ENCODE measurements at places on chromosomes 2 and 18.
A peak's percentile ranks its signal among the peaks of the same experiment; 100 is the strongest.

DNA sequence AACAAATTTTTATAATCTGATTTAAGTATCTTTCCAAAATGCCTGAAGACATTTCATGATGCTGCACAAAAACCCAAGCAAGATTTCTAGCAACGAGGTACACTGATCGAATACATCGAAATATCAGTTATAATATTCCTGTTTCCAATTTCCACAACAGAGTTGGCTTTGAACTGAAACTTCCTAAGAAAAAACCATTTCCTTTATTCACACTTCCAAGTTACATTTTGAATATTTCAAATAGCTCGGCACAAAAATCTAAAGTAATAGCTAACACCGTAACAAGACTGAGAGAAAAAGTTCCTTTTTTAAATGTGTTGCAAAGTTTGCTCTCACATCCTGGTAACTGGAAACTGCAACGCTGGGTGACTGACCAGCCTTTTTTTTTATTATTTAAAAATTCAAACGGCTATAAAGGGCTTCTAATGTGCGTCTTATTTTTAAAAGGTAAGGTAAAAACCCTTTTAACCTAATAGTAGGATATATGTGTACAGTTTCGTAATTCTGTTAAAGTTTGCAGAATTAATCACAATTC, 1.7 kb downstream of the HNRNPLL start:
- no peak for DNase-seq

DNA sequence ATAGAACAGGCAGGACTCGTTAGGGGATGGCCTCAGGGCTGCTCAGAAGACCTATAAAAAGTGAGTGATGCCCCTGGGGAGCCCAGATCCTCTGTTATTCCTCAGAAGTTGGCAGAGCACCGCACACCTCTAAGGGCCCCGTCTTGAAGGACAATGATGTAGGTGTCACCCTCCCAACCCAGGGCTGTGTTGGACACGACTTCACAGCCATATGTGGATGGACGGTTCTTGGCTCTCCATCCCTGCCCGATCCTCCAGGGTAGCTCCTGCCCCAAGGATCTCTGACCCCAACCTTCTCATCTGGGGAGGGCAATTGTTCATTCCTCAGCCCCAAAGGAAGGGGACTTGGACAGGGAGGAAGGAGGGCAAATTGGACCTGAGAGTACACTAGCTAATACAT, 246.1 kb downstream of the DYSF start:
- DNase-seq, result no peak

GRCh38 chr2:150994076-150994475, 267.6 kb downstream of the RBM43 start:
- no peak for DNase-seq

- DNase-seq, result no peak
Observed at GRCh38 chr2:74566076-74566753, 11.7 kb downstream of the DOK1 start.

GRCh38 chr2:37829202-37829601, 95.9 kb upstream of the RMDN2 start:
- DNase-seq, result no peak

DNA sequence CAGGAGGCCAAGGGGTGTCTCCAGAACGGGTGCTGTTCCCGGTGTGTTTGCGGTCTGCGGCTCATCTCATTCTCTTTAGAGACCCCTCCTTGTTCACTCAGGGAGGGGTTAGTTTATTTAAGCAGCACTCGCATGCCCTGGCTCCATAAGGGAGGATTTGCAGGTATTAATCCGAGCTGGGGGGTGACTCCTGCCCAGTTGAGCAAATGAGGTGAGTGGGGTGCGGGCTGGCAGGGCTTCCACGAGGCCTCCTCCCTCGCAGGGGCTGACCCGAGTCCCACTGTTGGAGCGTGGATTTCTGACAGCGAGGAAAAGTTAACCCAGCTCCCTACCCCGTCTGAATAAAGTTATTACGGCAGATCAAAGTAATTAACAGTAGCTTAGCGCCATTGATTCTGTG, 371.8 kb upstream of the SALL3 start:
- no peak for DNase-seq

DNA sequence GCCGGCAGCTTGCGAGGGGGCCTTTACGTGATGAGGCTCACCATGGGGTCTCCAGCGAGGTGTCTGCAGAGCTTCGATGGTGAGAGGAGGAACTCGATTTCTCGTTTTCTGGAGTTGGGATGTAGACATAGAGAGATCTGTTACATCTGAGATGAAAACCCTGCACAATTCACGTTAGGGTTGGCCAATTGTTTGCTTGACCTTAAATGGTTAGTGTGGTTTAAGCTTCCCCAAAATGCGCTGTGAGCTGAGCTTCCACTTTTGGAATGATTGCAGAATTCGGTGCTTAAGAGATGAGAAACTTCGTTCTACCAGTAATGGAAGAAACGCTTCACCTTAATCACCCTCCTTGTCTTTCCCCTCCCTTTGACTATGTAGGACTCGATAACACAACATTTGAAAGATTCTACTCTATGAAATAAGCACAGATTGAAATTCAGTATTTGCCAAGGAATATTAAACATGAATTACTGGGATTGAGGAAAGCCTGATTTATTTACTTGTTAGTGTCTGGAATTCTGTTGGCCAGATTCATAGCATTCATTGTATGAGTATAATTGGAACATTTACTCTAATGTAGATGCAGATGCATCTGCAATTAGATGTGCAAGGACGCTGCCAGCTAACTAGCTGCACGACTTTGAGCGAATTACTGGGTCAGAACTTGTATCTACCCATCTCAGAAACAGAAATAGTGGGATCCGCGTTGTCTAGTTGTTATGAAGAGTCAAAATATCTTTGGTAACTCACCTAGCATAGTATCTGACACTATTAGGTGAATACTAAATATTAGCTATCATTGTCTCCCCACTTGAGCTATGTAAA, 1.6 kb upstream of the KLF7 start:
- no peak for DNase-seq

- DNase-seq, result no peak
Observed at GRCh38 chr2:160940699-160941098, 219.5 kb upstream of the TANK start.

GRCh38 chr2:199462956-199463692, 5.4 kb upstream of the SATB2 start:
- DNase-seq, result peak; percentile 82

DNA sequence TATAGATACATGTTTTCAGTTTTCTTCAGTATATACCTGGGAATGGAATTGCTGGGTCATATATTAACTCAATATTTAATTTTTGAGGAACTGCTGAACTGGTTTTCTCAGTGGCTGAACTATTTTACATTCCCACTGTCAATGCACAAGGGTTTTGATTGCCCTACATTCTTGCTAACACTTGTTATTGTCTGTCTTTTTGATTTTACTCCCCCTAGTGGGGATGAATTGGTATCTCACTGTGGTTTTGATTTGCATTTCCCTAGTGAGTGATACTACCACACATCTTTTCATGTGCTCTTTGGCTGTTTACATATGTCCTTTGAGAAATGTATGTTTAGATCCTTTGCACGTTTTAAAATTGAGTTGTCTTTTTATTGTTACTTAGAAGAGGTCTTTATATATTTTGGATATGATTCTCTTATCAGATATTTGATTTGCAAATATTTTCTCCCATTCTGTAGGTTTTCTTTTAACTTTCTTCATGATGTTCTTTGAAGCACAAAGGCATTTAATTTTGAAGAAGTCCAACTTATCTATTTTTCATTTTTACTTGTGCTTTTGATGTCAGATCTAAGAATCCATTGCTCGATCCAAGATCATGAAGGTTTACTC, 36.2 kb downstream of the ASB1 start:
- no peak for DNase-seq

DNA sequence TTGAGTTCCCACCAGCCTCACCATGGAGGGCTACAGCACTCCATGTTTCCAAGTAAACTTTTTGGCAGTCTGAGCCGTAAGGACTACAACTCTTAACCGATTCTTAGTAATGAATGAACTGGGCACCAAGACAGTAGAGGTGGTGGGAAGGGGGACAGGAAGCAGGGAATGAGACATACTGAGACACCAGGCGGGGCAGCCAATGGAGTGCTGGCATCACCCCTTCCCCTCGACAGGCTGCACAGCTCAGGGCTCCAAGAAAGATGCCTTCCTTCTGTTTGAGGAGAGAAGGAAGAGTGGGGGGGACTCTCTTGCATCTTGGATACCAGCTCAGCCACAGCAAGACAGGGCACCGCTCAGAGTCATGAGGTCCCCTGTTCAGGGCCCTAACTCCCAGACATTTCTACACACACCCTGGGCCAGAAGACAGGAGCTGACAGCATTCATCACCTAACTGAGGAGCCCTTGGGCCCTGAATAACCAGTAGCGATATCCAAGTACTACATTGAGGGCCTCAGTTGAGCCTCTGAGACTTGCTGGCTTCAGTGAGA, 45.2 kb downstream of the USP34 start:
- no peak for DNase-seq

DNA sequence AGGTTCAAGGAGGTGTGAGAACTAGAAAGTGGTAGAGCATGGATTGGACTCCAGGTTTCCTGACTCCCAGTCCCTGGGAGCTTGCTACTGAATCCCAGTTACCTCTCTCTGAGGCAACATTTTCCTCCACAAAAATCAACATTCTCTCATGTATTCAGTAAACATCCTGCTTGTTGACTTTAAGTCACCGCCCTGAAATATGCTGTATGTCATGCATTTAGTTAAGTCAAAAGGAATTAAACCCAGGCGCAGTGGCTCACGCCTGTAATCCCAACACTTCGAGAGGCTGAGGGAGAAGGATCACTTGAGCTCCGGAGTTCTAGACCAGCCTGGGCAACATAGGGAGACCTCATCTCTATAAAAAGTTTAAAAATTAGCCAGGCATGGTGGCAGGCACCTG, 3.8 kb downstream of the MATN3 start:
- DNase-seq, result no peak

GRCh38 chr18:22841840-22842239, 91.3 kb upstream of the RBBP8 start:
- no peak for DNase-seq

GRCh38 chr2:100780203-100781008, 39.5 kb upstream of the NPAS2 start:
- DNase-seq, result no peak

DNA sequence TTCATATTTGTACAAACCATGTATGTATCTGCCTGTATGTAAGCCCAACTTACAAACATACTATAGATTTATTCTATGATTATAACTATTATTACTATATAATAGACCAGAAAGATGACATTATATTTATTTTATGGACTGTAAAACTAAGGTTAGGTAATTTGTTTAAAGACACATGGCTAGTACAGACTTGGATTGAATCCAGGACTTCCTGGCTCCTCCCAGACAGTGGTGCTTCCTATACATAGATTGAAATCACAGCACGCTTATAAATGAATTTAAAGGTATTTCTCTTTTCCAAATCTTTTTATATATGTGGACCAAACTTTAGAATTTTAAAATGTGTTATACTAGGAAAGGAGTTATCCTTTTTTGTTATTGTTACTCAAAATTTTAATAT, 151.6 kb upstream of the MYO3B start:
- no peak for DNase-seq

DNA sequence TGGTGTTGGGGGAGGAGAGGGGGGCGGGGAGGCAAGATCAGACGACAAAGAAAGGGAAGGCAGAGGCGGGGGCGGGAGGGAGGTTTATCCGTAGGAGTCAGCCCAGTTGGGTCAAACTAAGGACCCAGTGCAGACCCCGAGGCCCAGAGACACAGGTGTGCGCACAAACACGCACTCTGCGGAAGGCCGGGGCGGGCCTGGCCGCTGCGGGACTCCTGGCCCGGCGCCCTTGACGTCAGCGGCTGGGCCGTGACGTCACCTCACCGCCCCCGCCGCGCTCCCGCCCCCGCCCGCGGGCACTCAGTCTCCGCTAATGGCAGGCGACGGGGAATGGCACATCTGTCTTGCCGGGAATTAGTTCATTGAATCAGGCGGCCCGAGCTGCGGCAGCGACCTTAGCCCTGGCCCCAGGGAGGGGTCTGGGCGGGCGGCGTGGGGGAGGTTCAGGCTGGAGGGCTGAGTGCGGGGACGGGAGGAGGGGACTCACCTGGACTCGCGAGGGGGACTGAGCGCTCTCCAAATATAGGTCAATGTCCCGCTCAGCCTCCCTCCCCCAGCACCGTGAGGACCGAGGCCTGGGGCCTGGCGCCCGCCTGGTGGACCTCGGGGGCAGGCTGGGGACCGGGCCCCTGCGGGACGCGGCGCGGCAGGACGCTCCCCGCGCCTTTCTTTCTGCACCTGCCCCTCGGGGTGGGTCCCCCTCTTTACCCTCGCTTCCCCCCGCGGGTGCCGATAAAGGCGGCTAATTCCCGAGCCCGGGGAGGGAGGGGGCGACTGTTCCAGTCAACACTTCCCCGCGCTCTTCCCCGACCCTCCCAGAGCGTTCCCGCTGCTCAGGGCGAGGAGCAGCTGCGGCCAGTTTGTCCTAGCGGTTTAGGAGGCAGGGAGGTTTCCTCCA, 15.5 kb upstream of the ECEL1 start:
- peak; percentile 58 for DNase-seq

DNA sequence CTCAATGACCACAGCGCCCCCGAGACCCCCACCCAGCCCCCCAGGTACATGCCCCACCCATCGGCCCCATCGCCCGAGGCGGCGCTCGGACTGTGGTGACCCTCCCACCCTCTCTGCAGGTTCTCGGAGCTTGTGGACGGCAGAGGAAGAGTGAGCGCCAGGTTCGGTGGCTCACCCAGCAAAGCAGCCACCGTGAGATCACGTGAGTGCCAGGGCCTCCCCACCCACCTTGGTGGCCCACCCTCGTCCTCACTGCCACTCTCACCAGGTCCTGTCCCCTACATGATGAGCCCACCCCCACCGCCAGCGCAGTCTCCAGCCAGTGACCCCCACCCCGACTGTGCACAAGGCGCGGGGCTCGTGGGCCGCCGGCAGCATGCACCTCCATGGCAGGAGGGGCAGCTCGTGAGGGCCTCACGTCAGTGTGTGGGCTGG, 30.4 kb downstream of the MTERF4 start:
- DNase-seq, result no peak

GRCh38 chr2:101972621-101973434, 18.9 kb upstream of the IL1R2 start:
- DNase-seq, result no peak

DNA sequence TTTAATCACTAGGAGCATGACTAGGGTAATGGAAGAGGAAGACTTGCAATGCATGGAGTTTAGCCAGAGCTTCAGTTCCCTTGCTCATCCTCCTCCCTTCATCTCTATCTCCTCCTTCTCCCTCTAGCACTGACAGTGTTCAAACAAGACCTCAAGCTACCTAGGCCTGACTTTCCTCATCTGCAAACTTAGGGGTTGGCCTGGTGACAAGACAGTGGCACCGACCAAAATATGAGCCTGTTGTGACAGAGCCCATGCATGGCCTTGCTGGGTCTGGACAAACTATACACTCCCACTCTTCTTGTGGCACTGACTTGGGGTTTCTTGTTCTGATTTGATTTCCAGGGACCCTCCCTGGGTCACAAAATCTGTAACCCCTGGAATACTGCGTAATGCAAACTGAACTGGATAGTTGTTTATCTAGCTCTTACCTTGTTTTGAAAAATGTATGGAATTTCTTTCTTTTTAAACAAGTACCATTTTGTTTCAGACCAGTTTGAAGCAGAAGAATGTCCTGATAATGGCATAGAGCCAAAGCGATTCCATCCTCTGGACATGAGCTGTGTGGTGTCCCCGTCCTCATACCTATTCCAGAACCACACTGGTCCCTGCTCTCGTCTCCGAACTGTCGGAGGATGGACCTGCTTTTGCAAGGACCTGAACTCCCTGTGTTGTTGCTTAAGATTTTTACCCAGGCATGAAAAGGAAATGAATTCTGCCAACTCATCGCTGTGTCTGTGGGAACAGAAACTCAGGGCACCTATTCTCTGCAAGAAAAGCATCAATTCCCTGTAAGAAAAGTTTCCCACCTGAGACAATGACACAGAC, 33.4 kb upstream of the PPP4R1 start:
- no peak for DNase-seq

GRCh38 chr2:195561116-195561921, 95.7 kb upstream of the SLC39A10 start:
- DNase-seq, result no peak

GRCh38 chr2:121376535-121377250, 91.7 kb upstream of the TFCP2L1 start:
- DNase-seq, result no peak
